ENCODE measurements at places on chromosomes 12 and 14.
A peak's percentile ranks its signal among the peaks of the same experiment; 100 is the strongest.

DNA sequence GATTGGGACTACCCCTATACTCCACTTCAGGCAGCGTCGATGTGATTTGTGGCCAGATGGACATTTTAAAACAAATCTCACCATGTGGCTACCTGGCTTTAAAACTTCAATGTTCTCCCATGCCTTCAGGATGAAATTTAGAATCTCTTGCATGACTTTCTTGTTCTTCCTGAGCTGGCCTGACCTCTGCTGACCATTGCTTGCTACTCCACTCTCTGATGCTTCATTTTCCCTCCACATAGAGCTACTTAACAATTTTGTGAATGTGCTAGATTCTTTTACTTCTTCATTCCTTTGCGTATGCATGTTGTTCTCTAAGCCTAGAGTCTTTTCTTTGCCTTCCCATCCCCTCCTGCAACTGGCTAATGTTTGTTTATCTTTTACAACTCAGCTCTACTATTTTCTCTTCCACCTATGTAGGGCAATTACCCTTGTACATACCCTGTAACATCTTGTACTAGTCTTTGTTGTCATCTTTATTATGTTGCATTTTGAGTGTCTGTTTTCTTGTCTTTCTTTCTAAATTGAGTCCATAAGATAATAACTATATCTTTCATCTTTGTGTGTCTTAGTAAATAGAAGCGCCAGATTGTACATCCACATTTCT is 41.2 kb downstream of the YLPM1 start:
- peak; percentile 52 for DNase-seq

GRCh38 chr12:41801261-41801660 is 343.4 kb downstream of the GXYLT1 start:
- DNase-seq, result no peak

DNA sequence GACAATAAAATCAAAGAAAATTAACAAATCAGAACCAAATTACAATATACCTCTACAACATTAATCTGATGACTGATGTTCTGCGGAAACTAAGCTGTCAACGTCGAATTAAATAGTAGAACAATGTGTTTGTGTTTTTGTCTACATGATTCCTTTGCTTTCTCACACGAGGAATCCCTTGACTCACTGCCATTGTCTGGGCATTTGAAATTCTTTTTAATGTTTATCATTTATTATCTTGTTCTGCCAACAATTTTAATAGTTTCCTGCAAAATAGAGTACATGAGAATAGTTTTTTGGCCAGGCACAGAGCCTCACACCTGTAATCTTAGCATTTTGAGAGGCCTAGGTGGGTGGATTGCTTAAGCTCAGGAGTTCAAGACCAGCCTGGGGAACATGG is 76.6 kb upstream of the KRAS start:
- DNase-seq, result no peak

- no peak for DNase-seq
Observed at GRCh38 chr12:100138048-100138802, 4.4 kb downstream of the BLTP3B start.

GRCh38 chr12:103840462-103840875 is 565 bp downstream of the NT5DC3 start:
- DNase-seq, result peak; percentile 28

- peak; percentile 76 for DNase-seq
Observed at GRCh38 chr12:53299101-53299453, 418 bp upstream of the MYG1 start.

DNA sequence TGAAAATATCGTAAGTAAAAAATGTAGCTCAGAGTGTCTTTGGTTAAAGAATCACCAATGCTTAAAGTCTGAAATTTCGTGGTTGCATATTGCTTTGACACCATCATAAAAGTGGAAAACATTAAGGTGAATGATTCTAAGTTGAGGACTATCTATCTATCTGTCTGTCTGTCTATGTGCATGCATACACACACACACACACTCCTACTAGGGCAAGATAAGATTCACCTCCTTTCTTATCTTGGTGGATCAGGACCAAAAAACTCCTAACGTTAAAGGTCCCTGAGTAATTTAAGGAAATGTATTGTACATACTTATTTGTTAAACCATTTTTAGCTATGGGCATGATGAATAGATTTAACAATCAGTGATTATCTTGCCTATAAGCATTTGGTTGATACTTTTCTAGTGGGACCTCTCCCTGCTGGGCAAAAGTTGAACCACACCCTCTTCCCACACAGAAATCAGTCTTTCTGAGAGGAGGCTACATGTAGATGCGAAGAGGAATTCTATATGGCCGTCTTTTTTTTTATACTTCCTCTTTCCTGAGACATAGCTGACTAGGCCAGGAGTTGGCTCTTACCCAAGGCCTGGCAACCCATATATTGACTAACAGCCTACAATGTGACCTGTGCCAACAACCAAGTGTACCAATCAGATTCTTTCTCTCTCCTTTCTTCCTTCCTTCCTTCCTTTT is 19.3 kb upstream of the LLPH start:
- DNase-seq, result no peak

DNA sequence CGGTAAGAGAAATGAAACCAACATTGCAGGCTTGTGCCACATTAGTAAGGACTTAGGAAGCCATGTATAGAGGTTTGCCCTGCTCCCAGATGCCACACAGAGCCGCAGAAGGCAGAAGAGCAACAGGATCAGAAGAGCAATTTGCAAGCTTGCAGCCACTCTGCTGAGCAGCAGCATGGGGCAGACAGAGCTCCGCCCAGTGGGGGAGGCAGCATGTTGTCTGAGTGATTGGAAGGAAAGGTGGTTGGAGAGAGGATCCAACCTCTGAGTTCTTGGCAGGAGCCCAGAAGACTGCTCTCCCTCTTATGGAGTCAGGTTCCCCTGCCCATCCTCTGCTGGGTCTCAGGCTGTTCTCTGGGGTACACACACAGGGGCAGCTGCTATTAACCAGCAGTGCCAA is 2.3 kb upstream of the KRT6A start:
- peak; percentile 22 for DNase-seq

DNA sequence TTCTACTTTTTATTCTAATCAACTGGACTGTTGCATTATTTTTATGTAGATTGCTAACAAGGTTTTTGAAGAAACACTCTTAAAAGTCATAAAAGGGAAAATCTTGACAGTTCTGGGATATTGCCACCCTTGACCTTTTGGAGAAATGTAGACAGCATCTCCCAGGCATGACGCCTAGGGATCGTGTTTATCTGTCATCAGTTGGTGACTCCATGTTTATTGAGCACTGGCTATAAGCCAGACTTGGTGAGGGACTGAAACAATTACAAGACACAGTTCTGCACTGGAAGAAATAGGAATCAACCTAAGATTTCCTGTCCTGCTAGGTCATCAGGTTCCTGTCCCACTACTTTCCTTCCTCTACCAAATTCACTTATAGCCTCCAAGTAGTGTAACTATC is 34.5 kb downstream of the HMGA2 start:
- DNase-seq, result peak; percentile 81

DNA sequence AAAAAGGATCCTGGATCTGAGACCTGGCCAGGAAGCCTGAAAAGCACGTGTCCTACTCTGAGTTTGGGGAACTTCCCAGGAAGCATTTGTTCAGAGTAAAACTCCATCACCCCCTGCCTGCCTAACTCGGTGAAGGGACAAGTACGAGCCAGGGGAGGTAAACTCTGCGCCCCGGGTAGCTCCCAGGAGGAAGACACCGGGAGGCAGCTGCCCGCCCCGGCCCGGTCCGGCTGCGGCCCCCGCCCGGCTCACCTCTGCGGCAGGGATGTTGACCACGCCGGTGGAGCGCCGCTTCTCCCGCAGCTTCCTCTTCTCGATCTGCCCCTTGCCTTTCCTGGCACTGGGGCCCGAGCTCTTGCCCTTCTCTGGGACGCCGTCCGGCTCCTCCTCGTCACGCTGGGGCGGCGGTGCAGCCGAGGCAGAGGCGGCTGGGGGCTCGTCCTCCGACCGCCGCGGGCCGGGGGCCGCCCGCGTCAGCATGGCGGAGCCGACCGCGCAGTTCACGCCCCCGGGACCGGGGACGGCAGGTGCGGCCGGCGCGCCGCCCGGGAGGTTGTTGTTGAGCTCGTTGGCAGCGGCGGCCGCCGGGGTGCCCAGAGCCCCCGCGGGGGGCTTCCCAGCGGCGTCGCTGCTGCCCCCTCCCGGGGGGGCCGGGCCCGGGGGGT is 1.2 kb downstream of the PAWR start:
- DNase-seq, result peak; percentile 45

DNA sequence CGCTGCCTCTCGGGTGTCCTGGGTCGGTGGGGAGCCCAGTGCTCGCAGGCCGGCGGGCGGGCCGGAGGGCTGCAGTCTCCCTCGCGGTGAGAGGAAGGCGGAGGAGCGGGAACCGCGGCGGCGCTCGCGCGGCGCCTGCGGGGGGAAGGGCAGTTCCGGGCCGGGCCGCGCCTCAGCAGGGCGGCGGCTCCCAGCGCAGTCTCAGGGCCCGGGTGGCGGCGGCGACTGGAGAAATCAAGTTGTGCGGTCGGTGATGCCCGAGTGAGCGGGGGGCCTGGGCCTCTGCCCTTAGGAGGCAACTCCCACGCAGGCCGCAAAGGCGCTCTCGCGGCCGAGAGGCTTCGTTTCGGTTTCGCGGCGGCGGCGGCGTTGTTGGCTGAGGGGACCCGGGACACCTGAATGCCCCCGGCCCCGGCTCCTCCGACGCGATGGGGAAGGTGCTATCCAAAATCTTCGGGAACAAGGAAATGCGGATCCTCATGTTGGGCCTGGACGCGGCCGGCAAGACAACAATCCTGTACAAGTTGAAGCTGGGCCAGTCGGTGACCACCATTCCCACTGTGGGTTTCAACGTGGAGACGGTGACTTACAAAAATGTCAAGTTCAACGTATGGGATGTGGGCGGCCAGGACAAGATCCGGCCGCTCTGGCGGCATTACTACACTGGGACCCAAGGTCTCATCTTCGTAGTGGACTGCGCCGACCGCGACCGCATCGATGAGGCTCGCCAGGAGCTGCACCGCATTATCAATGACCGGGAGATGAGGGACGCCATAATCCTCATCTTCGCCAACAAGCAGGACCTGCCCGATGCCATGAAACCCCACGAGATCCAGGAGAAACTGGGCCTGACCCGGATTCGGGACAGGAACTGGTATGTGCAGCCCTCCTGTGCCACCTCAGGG is 679 bp downstream of the ARF6 start:
- DNase-seq, result no peak

- DNase-seq, result no peak
Observed at GRCh38 chr12:11753150-11753499, 103.7 kb downstream of the ETV6 start.

DNA sequence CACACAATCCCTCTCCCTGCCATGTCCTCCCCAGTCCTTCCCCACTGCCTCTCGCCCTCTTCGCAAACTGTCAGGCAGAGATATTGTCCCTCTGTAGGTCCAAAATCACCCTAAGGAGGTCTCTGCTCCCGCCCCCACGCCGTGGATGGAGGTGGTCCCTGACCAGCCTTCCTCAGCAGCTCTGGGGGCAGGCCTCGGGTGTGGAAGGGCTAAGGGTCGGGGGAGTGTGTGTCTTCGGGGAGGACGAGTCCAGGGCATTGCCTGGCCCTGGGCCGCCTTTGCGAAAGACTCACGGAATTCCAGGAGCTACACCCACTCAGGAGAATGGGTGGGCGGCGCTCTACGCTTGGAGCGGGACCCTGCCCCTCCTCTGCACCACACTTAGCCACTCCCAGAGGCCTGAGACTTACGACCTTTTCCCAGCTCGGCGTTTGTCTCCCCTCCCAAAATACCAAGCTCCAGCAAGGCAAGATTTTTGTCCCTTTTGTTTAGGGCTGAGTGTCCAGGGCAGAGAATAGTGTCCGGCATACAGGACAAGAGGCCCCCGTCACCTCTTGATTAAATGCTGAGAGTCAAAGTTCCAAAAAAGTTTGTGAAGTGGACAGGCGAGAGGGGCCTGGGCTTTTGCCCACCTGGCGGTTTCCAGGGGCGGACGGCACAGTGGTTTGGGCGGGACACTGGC is 881 bp downstream of the PYGL start:
- DNase-seq, result no peak

- peak; percentile 82 for DNase-seq
Observed at GRCh38 chr14:52998376-52999015, 47.6 kb upstream of the FERMT2 start.

- DNase-seq, result no peak
Observed at GRCh38 chr14:87014856-87015255, 978.1 kb downstream of the GALC start.

- DNase-seq, result no peak
Observed at GRCh38 chr12:80364056-80364455, 80.0 kb upstream of the PTPRQ start.

DNA sequence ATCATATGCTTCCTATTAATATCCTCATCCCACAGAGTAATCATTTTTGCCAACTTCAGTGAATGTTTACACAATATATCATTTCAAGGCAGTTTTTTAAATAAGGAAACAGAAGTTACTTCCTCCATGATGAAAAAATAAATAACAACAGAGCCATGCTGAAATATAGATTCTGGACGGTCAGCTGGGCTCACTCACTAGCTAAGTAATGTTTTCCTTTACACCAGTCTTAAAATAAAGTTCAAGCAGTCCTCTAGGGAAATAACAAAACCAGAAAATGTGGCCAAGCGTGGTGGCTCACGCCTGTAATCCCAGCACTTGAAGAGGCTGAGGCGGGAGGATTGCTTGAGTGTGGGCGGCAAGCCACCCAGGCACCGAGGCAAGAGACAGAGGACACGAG is 28.7 kb downstream of the AICDA start:
- no peak for DNase-seq

GRCh38 chr14:68306265-68306933 is 486.5 kb downstream of the ZFP36L1 start:
- DNase-seq, result no peak

GRCh38 chr12:57129321-57129842 is 1.1 kb downstream of the LRP1 start:
- no peak for DNase-seq

DNA sequence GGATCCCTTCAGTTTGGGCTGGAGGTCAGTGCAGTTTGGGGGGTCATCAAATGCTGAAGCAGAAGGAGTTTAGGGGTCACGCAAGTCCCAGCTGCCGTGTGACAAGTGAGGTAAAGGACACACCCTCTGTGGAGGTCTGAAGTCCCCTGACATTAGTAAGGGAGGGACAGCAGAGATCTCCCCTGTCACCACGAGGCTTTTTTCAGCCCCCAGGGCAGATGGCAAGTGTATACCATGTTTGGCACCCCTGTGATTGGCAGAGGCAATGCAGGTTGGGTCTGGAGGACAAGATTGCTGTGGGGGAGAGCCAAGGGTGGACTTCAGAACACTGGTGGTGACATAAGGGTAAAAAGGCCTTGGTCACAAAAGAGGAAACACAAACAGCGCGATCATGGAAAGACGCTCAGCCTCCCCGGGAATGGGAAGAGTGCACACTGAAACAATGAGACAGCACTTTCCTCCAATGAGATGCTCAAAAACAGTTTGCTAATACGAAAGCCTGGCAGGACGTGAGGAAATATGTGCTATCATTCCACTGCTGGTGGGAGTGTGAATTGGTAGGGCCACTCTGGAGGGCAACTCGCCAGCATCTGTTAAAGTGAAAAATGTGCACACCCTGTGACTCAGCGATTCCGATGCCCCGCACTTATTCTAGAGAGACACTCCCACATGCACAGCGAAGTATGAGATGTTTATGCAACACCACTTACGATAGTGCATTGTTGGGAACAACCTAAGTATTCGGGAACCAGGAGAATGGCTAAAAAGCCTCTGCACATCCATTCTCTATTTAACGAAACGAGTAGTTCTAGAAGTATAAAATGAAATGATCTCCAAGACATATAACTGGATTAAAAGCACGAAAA is 14.4 kb upstream of the CD27 start:
- DNase-seq, result peak; percentile 94

Measured in fibroblast of skin of right quadriceps (primary cell).